ENCODE measurements at places on chromosomes 4 and X.

GRCh38 chr4:176464748-176465147 is 145.0 kb downstream of the SPCS3 start:
- DNase-seq = no peak

DNA sequence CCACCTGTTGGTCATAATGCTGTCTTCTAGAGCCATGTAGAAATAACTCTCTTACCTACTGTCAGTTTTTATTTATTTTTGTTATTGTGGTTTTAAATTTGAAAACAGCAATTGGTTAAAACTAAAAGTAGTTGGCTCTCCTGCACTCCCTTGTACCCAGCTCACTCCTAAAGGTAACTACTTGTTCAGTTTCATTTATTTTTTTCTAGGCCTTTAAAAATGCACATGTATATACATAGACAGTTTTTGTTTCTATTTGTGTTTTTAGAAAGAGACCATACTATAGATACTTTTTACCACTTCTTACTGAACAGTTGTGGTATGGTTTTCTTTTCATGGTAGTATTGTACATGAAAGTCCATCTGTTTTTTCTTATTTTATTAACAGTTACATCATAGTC is 16.8 kb downstream of the SMAD1 start:
- DNase-seq = no peak

DNA sequence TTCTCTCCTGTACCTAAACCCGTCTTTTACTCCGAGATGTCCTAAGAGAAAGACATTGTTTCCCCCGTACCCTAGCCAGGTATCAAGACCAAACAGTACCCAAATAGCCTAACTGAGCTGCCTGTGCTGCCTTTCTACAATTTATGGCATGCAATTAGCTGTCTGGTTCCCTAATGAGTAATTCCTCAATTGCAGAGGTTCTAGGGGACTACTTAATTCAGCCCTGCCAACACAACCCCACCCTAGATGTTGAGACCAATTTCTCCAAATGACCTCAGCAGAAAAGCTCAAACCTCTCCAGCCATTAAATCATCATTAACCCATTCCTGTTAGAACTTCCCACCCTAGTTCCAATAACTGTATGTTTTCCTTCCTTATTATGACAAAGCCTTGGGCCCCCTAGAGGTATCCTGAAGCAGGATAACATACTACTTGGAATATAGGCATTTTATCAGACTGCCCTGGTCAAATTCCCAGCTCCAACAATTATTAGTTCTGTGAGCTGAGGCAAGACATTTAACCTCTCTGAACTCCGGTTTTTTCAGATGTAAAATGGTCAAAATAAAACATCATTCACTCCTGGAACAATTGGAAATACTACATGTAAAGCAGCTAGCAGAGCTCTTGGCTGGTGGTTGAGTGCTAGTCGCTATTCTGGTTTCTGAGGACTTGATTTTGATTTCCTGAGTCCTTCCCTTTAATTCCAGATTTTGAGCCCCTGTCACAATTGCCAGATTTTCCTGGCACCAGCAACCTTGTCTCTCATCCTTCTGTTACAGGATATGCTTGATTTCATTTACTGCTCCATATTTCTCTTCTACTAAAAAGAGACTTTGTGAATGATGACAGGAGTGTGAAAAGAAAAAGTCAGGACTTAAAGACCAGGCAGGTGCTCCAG is 244.6 kb upstream of the TENM3 start:
- no peak for DNase-seq

GRCh38 chr4:18381186-18381585 is 359.6 kb upstream of the LCORL start:
- DNase-seq = no peak

- DNase-seq = no peak
These were observed 249.7 kb upstream of the TET2 start for GRCh38 chr4:104896660-104897645.

DNA sequence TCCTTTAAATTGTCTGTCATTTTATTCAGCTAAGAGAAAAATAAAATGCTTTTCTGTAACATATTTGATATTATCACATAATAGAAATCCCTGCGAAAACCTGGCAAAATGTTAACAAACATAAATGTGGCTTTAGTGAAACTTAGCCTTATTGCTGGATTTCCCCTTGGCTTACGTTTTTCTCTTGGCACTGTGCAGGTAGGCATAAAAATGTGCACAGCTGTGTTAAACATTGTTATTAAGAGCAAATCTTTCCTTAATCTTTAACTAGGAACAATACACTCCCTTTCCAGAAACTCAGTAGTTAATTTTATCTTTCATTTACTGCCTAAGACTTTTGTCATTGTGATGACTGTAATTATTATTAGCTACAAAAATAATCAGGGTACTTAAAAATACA is 202.4 kb upstream of the GNPDA2 start:
- no peak for DNase-seq

GRCh38 chr4:173834151-173834550 is 304.1 kb upstream of the HAND2 start:
- DNase-seq = no peak

GRCh38 chr4:185020293-185020808 is 2.1 kb downstream of the HELT start:
- no peak for DNase-seq

GRCh38 chr4:130054908-130055307 is 959.0 kb downstream of the C4orf33 start:
- DNase-seq = no peak

DNA sequence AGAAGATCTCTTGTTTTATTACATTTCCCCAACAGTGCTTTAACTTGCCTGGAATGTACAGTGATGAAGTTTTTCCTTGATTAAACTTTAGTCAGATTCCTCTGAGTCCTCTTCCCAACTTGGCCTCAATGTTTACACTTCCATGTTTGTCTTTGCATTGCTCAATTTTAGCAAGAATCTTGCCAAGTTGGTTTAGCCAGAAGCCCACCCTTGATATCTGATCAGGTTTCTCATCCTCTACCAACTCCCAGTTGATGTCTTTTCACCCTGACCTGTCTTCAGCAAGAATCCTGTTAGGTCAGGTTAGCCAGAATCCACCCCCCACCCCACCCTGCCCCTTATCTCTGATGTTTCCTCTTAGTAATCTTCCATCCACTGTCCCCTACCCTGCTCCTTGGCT is 120.9 kb downstream of the MBNL3 start:
- no peak for DNase-seq

GRCh38 chr4:139556724-139557555 is 921 bp upstream of the SETD7 start:
- peak; percentile 50 for DNase-seq

GRCh38 chrX:48897157-48897624 is 377 bp downstream of the TIMM17B start:
- DNase-seq = peak; percentile 59

DNA sequence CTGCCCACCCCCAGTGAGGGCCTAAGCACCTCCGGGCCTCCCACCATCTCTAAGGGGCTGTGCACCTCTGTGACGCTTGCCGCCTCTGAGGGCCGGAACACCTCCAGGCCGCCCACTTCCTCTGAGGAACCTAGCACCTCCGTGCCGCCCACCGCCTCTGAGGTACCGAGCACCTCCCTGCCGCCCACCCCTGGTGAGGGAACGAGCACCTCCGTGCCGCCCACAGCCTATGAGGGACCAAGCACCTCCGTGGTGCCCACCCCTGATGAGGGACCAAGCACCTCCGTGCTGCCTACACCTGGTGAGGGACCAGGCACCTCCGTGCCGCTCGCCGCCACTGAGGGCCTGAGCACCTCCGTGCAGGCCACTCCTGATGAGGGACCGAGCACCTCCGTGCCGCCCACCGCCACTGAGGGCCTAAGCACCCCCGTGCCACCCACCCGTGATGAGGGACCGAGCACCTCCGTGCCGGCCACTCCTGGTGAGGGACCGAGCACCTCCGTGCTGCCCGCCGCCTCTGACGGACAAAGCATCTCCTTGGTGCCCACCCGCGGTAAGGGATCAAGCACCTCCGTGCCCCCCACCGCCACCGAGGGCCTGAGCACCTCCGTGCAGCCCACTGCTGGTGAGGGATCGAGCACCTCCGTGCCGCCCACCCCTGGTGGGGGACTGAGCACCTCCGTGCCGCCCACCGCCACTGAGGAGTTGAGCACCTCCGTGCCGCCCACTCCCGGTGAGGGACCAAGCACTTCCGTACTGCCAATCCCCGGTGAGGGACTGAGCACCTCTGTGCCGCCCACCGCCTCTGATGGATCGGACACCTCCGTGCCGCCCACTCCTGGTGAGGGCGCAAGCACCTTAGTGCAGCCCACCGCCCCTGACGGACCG is 977 bp downstream of the MAGEE1 start:
- DNase-seq = peak; percentile 19

- no peak for DNase-seq
These were observed 27.5 kb downstream of the PCYT1B start for GRCh38 chrX:24619647-24620046.

DNA sequence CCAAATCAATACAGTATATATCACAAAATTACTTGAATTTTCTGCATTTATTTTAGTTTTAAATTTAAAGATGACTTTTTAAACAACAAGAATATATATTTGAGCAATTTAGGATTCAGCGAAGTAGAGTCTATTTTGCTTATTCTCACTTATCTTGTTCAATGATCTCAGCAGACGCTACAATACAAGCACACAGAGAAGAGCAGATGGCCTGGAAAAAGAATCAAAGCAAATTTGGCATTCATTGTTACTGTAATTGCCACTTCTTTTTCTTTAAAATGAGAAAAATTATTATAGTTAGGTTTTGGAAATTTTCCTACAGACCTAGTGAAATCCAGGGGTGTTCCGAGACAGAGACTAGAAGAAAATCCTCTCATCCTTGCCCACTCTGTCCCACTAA is 57.5 kb downstream of the NPY1R start:
- no peak for DNase-seq

DNA sequence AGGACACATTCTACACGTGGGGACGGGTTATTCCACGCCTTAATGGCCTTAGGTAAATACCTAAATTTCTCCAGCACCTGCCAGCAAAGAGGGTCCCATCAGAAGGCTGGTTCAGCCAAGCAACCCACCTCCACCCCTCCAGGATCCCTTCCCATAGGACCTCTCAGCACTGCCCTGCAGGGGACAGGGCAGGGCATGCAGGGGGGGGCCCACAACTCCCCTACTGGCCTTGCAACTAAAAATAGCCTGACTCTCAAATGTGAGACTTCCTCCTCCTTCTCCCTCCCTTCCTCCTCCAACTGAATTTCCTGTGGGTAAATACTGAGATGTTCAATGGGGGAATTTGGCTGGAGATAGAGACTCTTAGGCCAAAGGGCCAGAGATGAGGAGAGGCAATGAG is 6.3 kb downstream of the LAS1L start:
- DNase-seq = no peak

DNA sequence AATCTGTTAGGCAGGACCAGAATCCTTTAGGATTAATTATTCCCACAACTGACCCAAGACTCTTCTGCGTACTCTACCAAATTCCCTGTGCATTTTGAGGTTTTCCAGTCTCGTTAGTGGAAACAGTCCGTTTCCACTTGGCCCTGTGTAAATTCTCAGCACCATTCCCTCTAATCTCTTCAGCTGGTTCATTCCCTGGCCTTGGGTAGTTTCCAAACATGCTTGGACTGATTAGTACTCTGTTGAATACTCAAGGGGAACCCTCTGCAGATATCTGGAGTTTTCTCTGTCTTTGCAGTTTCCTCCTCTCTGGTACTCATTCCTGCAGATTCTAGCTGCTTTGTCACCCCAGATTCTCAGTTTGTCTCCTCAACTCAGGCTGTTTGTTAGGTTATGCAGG is 80.4 kb downstream of the ZFX start:
- DNase-seq = no peak

GRCh38 chr4:28009541-28009940 is 1148.9 kb downstream of the STIM2 start:
- no peak for DNase-seq

GRCh38 chr4:155608225-155608885 is 58.3 kb upstream of the GUCY1A1 start:
- DNase-seq = no peak

DNA sequence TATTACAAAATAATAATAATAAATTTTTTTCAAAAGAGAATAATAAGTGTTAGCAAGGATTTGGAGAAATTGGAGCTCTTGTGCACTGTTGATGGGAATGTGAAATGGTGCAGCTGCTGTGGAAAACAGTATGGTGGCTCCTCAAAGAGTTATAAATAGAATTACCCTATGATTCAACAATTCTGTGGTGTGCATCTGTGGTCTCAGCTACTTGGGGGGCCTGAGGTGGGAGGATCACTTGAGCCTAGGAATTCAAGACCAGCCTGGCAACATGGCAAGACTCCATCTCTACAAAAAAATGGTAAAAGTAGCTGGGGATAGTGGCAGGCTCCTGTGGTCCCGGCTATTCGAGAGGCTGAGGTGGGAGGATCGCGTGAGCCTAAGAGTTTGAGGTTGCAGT is 19.6 kb downstream of the MND1 start:
- DNase-seq = no peak

DNA sequence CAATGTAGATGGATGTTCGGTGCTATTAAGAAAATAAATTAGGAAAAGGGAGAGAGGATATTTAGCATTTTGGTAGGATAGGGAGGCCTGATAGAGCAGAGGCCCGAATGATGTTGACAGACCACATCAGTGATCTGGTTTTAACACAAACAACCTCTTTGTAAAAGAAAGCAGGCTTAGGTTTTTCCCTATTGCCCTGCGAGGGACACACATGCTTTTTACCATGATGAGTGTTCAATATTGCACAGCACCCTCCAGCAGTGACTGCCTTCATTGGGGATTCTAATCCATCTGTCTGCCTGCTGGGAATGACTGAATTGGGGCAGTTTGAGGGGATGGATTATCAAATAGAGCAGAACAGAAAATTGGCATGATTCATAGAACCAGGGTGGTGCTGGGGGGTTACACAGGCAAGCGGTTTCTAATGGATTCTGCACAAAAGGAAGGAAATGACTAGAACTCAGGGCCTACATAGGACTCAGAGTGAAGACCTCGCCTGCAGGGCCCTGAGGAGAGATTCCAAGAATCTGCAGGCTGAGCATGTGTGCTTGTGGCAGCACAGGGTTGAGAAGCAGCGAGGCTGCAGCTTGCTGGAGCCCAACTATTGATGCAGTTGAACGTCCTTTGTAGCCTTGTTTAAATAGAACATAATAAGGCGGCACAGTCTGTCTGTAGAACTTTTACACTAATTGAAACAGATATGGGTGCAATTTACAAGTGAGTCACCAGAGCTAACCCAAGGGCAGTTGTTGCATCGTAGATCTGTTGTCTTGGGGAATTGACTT is 58.0 kb downstream of the RHOH start:
- no peak for DNase-seq

GRCh38 chr4:26557164-26557563 is 26.7 kb upstream of the TBC1D19 start:
- DNase-seq = no peak

DNA sequence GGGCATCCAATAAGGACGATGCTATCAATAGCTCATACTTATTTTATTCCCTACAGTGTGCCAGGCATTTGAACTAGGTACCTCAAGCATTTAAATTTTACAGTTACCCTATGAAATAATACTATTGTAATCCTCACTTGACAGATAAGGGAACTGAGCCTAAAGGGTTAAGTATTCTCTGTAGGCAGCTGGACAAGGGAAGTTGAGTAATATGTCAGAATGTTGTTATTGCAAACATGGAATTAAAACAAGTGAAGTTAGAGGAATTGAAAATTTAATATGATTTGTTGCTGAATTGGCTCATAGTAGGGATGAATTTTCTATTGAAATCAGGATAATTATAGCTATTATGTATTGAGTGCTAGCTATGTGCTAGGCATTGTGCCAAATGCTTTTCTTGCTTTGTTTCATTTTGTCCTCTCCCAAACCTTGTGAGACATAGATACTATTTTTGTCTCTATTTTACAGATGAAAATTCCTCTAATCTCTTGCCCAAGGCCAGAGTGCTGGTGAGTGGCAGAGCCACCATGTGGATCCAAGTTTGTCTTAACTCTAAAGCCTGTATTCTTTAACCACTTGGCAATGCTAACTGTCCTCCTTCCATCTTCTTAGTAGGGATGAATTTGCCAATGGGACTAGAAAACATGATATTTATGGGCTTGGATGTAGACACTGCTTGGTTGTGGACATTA is 58.1 kb downstream of the TMEM164 start:
- DNase-seq = no peak
